ENCODE measurements at places on chromosomes 5 and 9.

- no peak for DNase-seq
These were observed 103.2 kb downstream of the DPYSL3 start for GRCh38 chr5:147406636-147407035.

DNA sequence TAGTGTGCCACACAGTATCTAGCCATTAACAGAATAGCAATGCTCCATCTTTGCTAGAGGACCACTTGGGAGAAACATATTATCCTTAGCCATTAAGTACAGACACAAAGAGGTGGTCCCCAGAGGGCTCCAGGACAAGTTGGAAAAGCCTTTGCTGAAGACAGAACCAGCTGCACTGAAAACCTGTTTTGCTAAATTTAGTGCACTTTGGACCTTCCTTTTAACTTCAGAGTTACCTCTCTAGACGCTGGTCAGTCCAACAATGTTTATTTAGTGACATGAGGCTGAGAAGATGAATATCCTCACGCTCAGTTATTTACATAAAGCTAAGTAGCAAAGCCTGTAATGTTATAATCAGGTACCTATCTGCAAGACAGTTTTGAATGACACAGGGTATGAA, 265.0 kb upstream of the ZNF608 start:
- DNase-seq, result no peak

DNA sequence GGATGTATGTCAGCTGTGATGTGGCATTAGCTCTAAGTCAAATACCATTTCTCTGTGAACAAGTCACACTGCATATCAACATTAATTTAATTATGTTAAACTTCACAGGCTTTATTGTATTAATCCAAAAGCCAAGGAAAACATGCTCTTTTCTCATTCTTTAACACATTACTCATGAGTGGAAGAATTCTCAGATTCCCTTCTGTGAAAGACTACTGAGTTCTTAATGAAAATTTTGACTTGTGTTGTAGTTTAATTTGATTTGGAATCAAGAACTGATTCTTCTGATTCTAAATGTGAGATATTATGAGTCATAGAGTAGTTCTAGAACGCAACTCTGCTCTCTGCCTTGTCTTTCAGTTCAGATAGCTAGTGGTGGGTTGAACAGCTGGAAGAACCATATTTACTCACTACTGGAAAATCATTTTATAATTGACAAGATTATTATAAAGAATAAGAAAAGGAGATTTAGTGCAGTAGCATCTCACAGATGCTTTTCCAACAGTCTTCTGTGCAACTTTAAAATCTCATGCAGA, 90.6 kb downstream of the VCAN start:
- DNase-seq, result no peak

DNA sequence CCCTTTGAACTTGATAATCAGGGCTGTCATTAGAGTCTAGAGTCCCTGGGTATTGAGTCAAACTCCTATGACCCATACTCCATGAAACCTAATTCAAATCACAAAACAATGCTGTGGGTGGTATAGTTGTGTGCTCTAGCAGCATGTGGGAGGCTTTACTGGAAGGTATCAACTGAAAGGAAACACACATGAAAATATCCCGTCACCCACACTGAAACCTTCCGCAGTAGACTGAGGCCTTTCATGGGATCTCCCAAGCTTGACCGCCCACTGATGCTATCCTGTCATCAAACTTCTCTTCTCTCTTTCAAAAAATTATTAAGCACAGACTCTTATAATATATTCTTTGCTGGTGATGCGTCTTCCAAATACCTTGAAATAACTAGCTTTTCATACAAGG, 569.1 kb upstream of the MEF2C start:
- DNase-seq, result no peak

Data from kidney epithelial cell (primary cell).